ENCODE measurements at places on chromosomes 7 and 10. TPM values are rescaled to one million over a fixed set of nuclear protein-coding genes. Genes with fewer than 3 reads are reported as not detected.

The SFTPA1 gene
- total RNA-seq = not detected

The RASA4B gene
- total RNA-seq = 5.0 TPM

DNA sequence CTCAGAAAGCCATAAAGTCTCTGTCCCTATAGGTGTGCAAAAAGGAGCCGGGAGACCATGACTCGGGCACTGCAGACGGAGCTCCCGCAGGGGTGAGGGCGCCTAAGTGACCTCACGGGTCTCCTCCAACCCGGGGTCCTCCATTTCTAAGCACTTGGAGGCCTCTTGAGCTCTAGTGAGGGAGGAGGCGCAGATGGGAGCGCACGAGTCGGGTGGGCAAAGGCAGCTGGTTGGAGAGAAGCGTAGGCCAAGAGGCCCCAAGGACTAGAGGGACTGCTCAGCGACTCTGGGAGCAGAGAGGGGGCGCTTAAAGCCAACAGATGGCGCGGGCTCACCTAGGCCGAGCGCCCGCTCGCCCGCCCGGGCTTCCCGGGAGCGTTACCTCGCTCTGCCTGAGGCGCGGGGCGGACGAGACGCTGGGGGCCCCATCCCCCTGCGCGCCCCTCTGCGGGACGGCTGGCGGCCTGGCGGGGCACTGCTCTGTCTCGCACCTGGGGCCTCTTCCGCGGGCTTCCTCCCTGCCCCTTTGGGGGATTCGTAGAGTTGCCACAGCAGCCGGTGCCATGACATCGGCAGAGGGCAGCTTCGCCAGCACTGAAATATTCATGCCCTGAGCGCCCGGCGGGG, 523 bp upstream of the CDH23 start:
- DNase-seq = no peak

DNA sequence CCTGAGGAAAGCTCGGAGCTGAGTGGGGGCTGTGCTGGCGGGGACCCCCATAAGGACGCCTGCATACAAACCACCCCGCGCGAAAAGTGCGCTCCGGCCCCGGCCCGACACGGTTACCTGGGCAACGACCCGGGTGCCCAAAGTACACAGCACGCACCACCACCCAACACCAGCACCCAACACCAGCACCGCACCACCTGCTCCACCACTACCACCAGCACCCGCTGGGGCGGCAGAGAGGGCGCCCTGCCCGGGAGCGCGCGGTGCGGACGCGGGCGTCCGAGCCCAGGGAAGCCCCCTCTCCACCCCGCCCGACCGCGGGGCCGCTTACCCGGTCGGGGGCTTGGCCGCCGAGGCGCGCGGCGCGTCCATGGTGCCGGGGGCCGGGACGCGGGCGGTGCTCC, 345 bp downstream of the COBL start:
- no peak for DNase-seq
